HTR-8/SVneo (cell line): ENCODE measurements at places on chromosomes 12 and 14.

- DNase-seq, result no peak
Measured at GRCh38 chr14:61864329-61864898, 102.2 kb downstream of the SNAPC1 start.

- DNase-seq, result no peak
Measured at GRCh38 chr12:118044577-118044976, 16.4 kb downstream of the WSB2 start.

DNA sequence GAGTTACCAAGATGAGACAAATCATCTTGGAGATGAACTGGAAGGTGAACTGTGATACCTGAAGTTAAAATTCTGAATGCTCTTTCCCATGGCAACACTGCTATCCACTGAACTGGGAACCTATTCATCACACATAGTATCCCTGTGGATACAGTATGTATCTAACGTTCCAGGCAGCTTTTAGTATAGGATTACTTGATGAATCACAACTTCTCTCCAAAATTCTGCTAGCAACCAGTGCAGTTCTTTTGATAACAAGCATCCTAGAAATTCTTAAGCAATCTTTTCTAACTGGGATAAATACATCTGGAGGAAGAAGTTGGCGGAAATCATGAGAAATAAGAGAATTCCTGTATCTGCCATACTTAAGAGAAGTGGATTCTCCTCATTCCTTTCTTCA is 66.4 kb downstream of the PAWR start:
- no peak for DNase-seq

GRCh38 chr12:49557917-49558215 is 10.1 kb downstream of the MCRS1 start:
- DNase-seq, result no peak

- no peak for DNase-seq
Measured at GRCh38 chr12:24815114-24815423, 133.8 kb downstream of the BCAT1 start.

GRCh38 chr12:96194576-96194889 is 358 bp downstream of the ELK3 start:
- no peak for DNase-seq

GRCh38 chr12:115611477-115611876 is 666.0 kb downstream of the MED13L start:
- DNase-seq, result no peak

DNA sequence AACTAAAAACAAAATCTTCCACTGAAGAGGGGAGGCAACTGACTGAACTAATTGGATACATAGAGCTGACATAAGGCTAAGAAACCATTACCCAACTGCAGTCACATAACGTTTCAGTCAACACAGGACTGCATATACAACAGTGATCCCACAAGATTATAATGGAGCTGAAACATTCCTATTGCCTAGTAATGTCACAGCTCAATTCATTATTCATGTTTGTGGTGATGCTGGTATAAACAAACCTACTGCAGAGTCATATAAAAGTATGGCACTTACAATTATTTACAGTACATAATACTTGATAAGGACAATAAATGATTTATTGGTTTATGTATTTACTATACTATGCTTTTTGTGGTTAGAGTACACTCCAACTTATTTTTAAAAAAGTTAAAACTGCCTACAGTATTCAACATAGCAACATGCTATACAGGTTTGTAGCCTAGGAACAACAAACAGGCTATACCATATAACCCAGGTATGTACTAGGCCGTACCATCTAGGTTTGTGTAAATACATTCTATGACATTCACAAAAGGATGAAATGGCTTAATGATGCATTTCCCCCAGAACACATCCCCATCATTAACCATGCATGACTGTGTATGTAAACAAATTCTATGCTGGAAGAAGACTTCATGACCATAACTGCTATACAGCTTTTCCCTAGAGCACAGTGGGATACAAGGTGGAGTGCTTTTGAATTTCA is 4.3 kb downstream of the NAP1L1 start:
- DNase-seq, result no peak
